ENCODE measurements at places on chromosomes 4 and X.

DNA sequence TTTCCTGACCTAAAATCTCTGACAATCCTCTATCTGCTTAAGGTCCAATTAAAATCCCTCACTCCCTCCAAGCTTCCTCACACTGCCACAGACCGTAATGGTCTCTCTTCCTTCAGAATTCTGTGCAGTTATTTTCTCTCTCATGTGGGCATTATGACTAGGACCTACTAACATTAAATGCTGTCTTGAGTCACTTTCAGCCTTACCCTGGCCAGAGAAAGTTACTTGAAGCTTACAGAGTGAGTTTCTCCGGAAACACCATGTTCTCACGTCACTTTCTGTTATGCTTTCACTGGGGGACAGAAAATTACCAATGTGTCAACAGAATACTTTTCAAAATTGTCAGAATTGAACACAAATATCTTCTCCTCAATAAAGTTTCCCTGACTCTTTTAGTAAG is 271.8 kb downstream of the INPP4B start:
- no peak for DNase-seq

GRCh38 chr4:96407738-96408463 is 568.0 kb downstream of the PDHA2 start:
- DNase-seq = no peak

- no peak for DNase-seq
These were observed 67.0 kb downstream of the SLC7A11 start for GRCh38 chr4:138174981-138175794.

GRCh38 chr4:152996672-152997071 is 60.5 kb downstream of the FHDC1 start:
- DNase-seq = no peak

- DNase-seq = no peak
These were observed 71.1 kb downstream of the ZNF732 start for GRCh38 chr4:234178-234577.

GRCh38 chr4:99832321-99832720 is 15.7 kb downstream of the DAPP1 start:
- DNase-seq = no peak

DNA sequence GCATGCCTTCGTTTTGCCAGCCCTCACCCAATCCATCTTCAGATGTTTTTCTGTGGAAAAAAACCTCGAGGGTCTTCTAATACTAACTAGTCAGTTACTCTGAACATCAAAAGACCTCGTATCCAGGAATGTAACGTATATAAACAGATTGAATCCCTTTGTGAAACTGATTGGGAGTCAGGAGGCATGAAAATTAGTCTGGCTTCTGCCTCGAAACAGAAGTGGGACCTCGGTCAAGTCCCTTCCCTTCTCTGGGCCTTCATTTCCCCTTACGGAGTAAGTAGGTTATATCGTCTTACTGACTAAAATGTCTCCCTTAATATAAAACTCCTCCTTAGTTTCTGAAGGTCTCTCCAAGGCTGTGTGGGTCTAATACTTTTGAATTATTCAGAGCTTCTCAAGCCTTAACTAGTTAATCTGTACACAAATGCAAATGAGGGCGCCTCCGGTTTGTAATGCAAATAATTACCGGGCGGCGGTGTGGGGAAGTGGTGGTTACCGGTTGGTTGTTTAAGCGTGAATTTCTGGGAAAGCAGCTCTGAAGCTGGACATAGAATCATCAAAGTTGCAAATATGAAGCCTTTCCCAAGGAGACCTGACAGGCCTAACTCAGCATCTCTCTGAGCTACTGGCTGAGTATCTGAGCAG is 11.4 kb upstream of the NKRF start:
- no peak for DNase-seq

- DNase-seq = no peak
These were observed at the start of gene CYSLTR1 for GRCh38 chrX:78327370-78328086. CYSLTR1 (minus strand) TSS chrX:78327611; CDS start chrX:78273746, 53,865 bp downstream.

- DNase-seq = no peak
These were observed 172.5 kb downstream of the RAP1GDS1 start for GRCh38 chr4:98433691-98434090.

GRCh38 chr4:116055857-116056827 is 942.7 kb upstream of the NDST4 start:
- DNase-seq = no peak

DNA sequence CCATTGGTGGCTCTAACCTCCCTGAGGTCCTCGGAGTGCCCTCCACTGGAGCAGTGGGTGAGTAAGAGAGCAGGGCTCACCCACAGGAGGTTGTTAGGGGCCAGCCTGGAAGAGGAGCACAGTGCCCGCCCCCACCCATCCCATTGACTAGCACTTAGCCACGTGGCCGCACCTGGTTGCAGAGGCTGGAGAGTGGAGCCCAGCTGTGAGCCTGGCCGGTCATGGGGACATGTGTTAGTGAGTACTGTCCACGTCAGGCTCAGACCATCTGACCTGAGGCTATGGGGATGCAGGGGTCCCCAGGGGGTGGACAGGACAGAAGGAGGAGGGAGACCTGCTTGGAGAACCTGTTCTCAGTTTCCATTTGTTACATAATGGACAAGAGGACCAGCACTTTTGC is 1.4 kb upstream of the MAN2B2 start:
- no peak for DNase-seq

DNA sequence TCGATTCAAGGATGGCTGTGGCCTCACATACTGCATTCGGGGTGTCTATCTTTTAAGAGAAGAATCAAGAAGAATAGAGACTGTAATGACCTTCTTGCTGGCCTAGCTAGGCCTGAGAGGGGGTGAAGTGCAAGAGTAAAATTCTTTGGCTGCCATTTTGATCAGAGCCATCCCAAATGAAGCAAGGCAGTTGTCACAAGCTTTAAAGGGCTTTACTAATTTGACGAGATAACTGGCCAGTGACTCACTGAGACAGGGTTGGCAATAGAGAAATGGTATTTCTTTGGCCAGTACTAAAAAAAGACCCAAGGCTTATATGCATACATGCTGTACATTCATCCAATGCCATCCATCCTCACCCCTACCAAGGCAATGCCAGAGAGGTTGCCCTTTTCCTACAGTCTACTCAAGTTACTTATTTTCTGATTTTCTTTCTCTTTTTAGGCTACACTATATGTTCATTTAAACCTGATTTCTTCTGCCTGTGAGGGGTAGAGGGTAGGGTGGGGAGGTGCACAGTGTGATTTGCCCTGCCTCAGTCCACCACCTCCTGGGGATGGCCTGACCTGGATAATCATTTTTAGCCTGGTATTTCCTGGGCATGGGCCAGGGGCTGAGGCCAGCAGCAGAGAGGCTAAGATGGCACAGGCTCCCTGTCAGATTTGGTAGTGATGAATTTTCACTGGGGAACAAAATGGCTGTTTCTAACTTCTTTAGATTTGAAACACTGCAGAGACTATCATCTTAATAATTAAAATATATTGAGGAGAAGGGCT is 32.2 kb downstream of the ATG4A start:
- no peak for DNase-seq

- DNase-seq = no peak
These were observed 5.5 kb downstream of the HPGD start for GRCh38 chr4:174516794-174517193.

DNA sequence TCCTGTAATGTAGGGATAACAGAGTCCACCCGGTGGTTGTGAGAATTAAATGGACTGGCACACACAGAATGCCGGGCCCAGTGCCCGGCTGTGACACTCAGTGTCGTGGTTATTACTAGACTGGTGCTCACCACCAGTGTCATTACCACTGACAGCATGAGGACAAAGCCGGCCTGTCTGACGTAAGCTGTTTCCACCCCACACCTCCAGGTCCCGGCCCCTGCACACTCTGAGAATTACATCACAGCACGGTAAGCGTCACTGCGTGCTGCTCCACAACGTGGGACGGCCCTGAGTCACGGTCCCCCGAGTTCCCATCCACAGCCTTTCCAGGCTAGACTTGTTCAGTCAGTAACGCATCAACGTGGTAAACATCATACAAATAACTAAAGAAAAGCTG is 22.9 kb downstream of the FAT1 start:
- DNase-seq = no peak

- no peak for DNase-seq
These were observed 50.8 kb upstream of the BOD1L1 start for GRCh38 chr4:13678186-13678924.

GRCh38 chr4:117968606-117969005 is 65.7 kb upstream of the NDST3 start:
- DNase-seq = no peak

- DNase-seq = no peak
These were observed 61.2 kb downstream of the TMEM150C start for GRCh38 chr4:82500435-82501153.

GRCh38 chrX:78329486-78329885 is 2.1 kb upstream of the CYSLTR1 start:
- peak; percentile 5 for DNase-seq

DNA sequence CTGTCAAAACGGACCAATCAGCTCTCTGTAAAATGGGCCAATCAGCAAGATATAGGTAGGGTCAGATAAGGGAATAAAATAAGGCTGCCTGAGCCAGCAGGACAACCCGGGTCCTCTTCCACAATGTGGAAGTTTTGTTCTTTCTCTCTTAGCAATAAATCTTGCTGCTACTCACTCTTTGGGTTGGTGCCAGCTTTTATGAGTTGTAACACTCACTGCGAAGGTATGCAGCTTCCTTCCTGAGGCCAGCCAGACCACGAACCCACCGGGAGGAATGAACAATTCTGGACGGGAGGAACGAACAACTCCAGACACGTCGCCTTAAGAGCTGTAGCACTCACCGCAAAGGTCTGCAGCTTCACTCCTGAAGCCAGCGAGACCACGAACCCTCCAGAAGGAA is 287.8 kb downstream of the RAPGEF2 start:
- DNase-seq = no peak

DNA sequence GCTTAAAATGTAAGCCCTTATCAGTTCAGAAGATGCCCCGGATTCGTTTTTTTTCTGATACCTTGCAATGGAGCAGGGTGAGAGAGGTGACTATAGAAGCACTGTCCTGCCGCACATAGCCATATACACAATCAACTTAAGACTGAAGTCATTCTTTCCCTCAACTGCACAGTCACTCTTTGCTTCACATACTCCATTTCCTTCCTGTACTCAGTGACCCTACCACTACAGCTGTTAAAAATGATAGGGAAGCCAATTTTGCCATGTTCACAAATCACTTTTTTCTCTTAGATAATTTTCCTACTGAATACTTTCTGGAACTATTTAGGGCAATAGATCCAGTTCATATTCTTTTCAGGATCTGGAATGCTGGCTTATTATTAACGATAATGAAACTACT is 300.0 kb downstream of the ANK2 start:
- no peak for DNase-seq

GRCh38 chr4:80911458-80911857 is 119.0 kb upstream of the BMP3 start:
- DNase-seq = no peak

DNA sequence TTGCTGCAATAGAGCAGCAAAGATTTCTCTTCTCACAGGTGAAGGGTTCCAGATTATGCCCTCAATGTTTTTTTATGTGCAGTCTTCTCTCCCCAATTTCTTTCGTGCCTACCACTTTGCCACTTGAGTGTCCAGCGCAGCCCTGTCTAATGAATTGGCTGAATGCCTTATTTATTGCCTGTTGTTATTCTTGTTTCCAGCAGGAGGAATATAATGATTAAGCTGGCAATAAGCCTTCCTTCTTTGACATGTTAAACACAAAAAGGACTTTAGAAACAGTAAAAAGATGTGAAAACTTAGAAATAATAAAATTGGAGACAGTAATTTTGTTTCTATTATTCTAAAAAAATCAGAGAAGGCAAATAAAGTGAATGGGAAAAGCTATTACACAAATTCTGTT is 34.6 kb upstream of the FRAS1 start:
- no peak for DNase-seq

DNA sequence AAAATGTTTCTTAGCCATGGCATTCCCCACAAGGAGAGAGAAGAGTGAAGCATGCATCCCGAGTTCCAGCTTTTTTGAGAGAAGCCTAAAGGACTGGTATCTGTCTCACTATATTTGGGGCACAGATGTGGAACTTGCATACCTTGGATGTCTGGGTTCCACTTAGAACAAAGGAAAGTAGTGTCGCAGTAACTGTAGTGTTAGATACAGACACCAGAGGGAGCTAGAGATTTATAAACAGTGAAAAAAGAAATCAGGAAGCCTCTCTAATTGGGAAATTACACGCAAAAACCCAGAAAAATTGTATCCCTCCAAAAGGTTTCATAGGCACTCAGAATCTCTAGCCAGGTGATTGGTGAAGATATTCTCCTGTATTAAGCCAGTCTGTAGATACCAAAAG is 34.4 kb downstream of the AGTR2 start:
- no peak for DNase-seq

All from activated effector memory CD4-positive, alpha-beta T cell treated with Interleukin-2 at 50 U/mL for 16 hours (primary cell).